ENCODE measurements at places on chromosomes 11 and 22. TPM values are rescaled to one million over a fixed set of nuclear protein-coding genes. Genes with fewer than 3 reads are reported as not detected.
A peak's percentile ranks its signal among the peaks of the same experiment; 100 is the strongest.

The PRODH gene
- total RNA-seq: 1.0 TPM

The CLCF1 gene
- 14.5 TPM for total RNA-seq

DNA sequence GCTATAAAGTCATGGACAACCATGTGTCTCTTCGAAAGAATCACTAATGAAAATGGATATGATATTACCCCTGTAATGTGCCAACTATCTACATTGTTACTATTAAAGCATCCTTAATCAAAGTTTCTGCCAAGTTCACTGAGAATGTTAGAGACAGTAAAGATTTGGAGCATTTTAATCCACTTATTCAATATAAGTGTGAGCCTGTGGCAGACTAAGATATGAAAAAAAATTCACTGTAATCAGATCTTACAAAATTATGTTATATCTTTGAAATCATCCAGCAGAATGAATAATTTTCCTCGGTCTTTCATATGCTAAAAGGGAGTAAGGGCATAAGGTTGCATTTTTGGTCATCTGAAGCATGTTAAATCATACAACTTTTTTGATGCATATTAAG, 49.9 kb downstream of the MAML2 start:
- DNase-seq: no peak

GRCh38 chr11:96162816-96163499, 180.0 kb downstream of the MAML2 start:
- peak; percentile 30 for DNase-seq

GRCh38 chr11:27557226-27557625, 50.7 kb upstream of the LIN7C start:
- DNase-seq: no peak

- no peak for DNase-seq
Measured at GRCh38 chr22:20038574-20038973, 17.7 kb downstream of the TANGO2 start.
